ENCODE measurements at places on chromosomes 3 and 15. TPM values are rescaled to one million over a fixed set of nuclear protein-coding genes. Genes with fewer than 3 reads are reported as not detected.

DNA sequence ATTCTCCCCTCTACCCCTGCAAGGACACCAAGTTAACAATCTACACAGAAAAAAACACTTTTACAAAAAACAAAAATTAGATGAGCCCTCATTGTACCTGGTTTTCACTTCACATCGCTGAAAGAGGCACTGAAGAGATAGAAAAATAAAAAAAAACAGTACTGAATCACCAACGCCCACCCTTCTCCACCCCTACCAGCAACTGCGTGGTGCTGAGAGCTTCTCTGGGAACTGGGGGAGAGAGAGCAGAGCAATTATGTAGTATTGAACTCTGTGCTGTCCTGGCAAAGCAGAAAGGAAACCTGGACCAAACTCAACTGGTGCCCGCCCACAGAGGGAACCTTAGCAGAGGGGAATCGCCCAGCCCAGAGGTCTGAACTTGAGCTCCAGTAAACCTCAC is 44.6 kb downstream of the WDR49 start:
- H3K27ac ChIP-seq: no peak overlapping the region
- H3K27me3 ChIP-seq: no peaks in the 10 kb centered on the region
- no peaks in the 10 kb centered on the region for H3K4me1 ChIP-seq
- DNase-seq: no peak

DNA sequence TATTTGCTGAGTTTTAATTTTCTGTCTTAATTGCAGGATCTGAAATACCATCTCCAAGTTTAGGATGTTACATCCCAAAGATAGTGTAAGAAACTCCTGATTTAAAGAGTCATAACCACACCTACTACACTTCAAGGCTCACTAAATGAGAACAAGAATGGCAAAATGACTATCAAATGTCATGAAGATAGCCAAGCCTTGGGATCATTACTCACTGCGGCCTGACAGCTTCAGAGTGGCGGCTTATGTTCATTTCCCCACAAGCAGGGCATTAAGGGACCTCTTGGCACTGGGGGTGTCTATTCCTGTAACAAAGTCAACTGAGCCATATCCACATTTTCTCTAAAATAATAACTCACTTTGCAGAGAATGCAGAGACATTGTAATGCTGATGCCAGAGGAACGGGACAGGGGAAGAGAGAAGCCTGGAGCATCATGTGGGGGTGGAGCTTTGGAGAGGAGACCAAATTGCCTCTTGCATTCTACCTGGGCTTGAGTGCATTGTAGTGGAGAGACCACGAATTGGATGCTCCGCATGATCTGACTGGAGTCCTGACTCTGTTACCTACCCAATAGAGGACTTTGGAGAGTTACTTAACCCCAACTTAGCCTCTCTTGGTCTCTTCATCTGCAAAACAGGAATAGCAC is 219.2 kb downstream of the OPA1 start:
- H3K27ac ChIP-seq: no peak overlapping the region
- H3K4me3 ChIP-seq: no peak overlapping the region
- H3K27me3 ChIP-seq: no peaks in the 10 kb centered on the region
- H3K4me1 ChIP-seq: peaks cover 66% of the 10 kb centered on the region

DNA sequence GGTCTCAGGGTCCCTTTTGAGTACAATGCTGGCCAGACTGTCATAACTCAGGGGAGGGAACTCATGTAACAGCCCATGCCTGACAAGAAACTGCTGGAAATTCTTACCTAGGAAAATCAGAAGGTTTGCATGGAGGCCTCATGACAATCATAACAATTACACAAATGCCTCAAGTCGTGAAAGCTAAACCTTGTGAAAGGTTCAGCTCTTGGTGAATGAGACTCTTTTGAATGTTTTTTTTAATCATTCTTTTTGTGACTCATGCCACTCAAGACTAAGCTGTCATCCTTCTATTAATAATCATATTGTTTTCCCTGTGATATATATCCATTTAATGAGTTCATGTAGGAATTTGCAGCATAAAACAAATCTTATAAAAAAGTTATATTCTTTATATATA is 61.4 kb upstream of the LEKR1 start:
- H3K4me1 ChIP-seq: peaks cover 13% of the 10 kb centered on the region
- DNase-seq: no peak
- H3K27ac ChIP-seq: no peak overlapping the region
- H3K36me3 ChIP-seq: no peaks in the 10 kb centered on the region

DNA sequence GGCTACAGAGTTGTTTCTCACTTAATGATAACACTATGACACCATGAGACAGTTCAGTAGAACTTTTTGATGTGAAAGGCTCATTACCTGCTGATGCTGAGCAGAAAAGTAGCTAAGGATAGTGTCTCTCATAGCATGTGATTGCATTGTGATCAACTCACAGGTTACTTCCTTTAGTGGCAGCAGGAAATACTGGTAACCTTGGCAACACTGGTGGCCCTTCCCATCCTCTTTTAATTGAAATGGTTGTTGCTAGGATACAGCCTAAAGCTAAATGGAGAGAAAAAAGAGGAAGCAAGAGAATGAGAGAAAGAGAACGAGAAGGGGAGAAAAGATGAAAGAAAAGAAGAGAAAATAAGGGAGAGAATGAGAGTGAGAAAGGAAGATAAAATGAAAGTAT is 204.7 kb upstream of the GAP43 start:
- H3K27me3 ChIP-seq: no peaks in the 10 kb centered on the region
- H3K4me1 ChIP-seq: peaks cover 3% of the 10 kb centered on the region
- no peak for DNase-seq

GRCh38 chr15:51191072-51191670 is 96.5 kb upstream of the TNFAIP8L3 start:
- H3K36me3 ChIP-seq: no peaks in the 10 kb centered on the region
- H3K4me1 ChIP-seq: no peaks in the 10 kb centered on the region
- no peak for DNase-seq
- no peaks in the 10 kb centered on the region for H3K27me3 ChIP-seq
- H3K4me3 ChIP-seq: no peak overlapping the region
- H3K27ac ChIP-seq: no peak overlapping the region

DNA sequence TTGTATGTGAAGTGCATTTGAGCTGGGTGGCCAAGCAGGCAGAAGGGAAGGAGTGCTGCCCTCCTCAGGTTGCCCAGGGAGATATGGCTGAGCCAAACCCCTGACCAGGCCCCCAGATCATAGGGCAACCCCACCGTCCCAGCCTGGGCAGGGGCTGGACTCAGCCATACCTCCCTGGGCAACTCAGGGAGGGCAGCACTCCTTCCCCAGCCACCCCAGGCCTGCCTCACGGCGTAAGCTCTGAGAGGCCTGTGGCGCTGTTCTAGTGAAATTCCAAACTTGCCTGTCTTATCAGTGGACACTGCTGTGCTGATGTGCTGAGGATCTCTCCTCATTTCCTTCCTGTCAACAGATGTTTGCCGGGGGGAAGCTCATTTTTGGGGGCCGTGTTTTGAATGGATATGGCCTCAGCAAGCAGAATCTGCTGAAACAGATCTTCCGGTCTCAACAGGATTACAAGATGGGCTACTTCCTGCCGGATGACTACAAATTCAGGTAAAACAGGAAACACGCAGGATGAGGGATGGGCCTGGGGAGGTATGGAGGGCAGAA is 57.6 kb upstream of the FGD5 start:
- no peaks in the 10 kb centered on the region for H3K27me3 ChIP-seq
- no peak for DNase-seq
- H3K36me3 ChIP-seq: no peaks in the 10 kb centered on the region
- H3K27ac ChIP-seq: no peak overlapping the region
- no peak overlapping the region for H3K4me3 ChIP-seq

- H3K36me3 ChIP-seq: no peaks in the 10 kb centered on the region
- no peak overlapping the region for H3K27ac ChIP-seq
- DNase-seq: no peak
- no peaks in the 10 kb centered on the region for H3K27me3 ChIP-seq
- H3K4me3 ChIP-seq: no peak overlapping the region
These were observed 550.2 kb downstream of the ZBBX start for GRCh38 chr3:166829896-166830295.

GRCh38 chr3:113249111-113249510 is 37.8 kb downstream of the BOC start:
- H3K27me3 ChIP-seq: no peaks in the 10 kb centered on the region
- no peak for DNase-seq
- no peak overlapping the region for H3K4me3 ChIP-seq
- peaks cover 4% of the 10 kb centered on the region for H3K36me3 ChIP-seq
- H3K4me1 ChIP-seq: peaks cover 48% of the 10 kb centered on the region

DNA sequence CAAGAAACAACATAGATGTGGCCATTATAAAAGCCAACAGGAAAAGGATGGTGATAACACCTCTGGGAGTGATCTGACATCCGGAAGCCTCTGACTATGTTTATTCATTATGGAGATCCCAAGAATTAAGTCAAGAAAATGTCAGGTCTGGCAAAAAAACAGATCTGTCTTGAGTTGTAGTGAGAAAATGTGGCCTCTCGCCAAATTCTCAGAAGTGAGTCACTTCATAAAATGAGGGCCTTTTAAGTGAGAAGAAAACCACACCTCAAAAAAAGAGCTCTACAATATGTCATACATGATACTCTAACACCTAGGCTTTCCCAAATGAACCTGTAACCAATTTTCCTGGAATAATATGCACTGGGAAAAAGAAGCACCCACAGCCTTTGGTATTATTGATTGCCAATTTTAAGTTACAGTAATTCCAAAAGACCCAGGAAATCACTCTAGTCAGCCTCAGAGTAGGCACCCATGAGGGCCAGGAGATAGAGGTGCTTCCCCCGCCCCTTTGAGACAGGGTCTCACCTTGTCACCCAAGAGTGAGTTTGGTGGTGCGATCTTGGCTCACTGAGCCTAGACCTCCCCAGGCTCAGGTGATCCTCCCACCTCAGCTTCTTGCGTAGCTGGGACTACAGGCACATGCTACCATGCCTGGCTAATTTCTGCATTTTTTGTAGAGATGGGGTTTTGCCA is 38.0 kb downstream of the CCR3 start:
- DNase-seq: no peak
- H3K4me3 ChIP-seq: no peak overlapping the region
- no peak overlapping the region for H3K27ac ChIP-seq
- no peaks in the 10 kb centered on the region for H3K27me3 ChIP-seq
- no peaks in the 10 kb centered on the region for H3K4me1 ChIP-seq

GRCh38 chr3:43699864-43700263 is 9.1 kb downstream of the ABHD5 start:
- H3K27me3 ChIP-seq: no peaks in the 10 kb centered on the region
- no peak overlapping the region for H3K4me3 ChIP-seq
- H3K4me1 ChIP-seq: peaks cover 17% of the 10 kb centered on the region
- H3K36me3 ChIP-seq: no peaks in the 10 kb centered on the region
- no peak overlapping the region for H3K27ac ChIP-seq

DNA sequence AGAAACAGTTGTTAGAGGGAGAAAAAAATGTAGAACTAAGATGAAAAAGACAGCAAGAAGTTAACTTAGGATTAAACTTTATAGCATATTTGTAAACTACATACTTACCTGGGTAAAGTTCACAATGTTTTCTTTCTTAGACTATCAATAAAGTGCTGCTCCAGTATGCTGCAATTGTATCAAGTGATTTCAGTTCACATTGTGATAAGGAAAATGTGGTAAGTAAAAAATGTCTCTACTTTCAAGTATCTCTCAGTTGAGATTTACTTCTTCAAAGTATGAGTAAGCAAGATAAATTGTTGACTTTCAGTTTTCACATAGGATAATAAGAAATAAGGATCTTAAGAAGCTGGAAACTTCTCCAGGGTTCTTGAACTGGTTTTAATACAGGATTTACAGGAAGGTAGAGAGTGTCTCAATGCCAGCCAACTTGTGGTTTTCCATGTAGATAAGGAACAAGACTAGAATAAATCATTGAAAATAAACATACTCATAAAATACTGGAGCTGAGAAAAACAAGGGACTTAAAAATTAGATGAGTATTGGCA is 528.8 kb downstream of the UNC13C start:
- H3K36me3 ChIP-seq: no peaks in the 10 kb centered on the region
- no peak overlapping the region for H3K27ac ChIP-seq
- no peak overlapping the region for H3K4me3 ChIP-seq
- no peak for DNase-seq
- no peaks in the 10 kb centered on the region for H3K4me1 ChIP-seq

DNA sequence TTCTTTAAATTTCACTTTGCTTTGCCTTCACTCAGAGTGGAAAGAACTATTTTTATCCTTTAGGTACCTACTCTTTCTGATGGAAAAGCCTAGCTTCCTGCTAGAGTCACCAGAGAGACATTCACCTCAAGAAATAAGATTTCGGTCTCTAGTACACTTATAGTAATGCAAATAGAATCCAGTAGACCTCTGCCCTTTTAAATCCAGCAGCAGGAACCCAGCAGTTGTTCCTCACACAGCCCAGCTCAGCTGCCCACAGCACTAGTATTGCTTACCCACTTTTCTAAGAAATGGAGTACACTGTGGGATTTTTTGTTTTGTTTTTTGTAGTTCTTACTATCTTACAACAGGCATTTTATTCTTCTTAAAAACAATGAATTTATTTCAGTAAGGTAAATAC is 497.0 kb upstream of the CCDC54 start:
- peak overlapping the region; percentile 11 for H3K27ac ChIP-seq
- peak; percentile 19 for DNase-seq
- H3K4me3 ChIP-seq: no peak overlapping the region
- H3K36me3 ChIP-seq: no peaks in the 10 kb centered on the region
- H3K4me1 ChIP-seq: peaks cover 28% of the 10 kb centered on the region

DNA sequence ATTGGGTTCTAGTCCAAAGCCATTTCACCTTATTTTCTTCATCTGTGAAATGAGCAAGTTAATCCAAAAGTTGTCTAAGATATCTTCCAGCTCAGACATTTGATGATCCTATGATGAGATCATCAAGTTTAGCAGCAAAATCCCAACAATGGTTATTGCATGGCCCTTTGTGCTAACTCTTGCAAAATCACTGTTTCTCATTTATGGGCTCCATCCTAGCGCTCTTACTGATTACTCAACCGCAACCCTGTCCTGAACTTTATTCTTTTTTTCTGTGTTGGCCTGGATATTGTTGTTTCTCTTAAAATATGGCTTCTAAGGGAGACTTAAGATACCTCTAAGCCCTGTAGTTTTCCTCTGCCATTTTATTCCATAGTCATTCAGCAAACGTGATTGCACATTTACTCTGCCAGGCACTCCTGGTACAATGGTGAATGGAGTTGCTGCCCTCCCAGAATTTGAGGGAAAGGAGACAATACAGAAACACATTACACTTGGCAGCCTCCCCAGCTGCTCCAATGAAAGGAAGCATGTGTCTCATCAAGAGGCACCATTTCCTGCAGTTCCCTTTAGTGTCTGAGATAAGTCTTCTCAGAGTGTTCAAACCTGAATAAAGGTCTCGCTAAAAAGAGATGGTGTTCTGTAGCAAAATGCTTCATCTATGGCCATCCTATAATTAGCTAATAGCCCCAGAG is 4.4 kb downstream of the GXYLT2 start:
- DNase-seq: no peak
- H3K27me3 ChIP-seq: peaks cover 53% of the 10 kb centered on the region
- no peak overlapping the region for H3K4me3 ChIP-seq
- H3K36me3 ChIP-seq: no peaks in the 10 kb centered on the region
- no peak overlapping the region for H3K27ac ChIP-seq

GRCh38 chr15:56812961-56813360 is 79.7 kb upstream of the ZNF280D start:
- no peak overlapping the region for H3K4me3 ChIP-seq
- H3K4me1 ChIP-seq: peaks cover 7% of the 10 kb centered on the region
- DNase-seq: no peak
- H3K36me3 ChIP-seq: no peaks in the 10 kb centered on the region
- no peaks in the 10 kb centered on the region for H3K27me3 ChIP-seq

GRCh38 chr3:111923095-111923771 is 55.6 kb upstream of the ABHD10 start:
- peaks cover 43% of the 10 kb centered on the region for H3K27me3 ChIP-seq
- peaks cover 12% of the 10 kb centered on the region for H3K4me1 ChIP-seq
- no peaks in the 10 kb centered on the region for H3K36me3 ChIP-seq
- H3K27ac ChIP-seq: no peak overlapping the region
- no peak overlapping the region for H3K4me3 ChIP-seq

CCDC191 gene
- 6.4 TPM for total RNA-seq

IL16 gene
- 0.09 TPM for total RNA-seq

PRR20G gene
- not detected for total RNA-seq

UROC1 gene
- not detected for total RNA-seq

GHRL gene
- total RNA-seq: not detected
